NCI-H2081 treated with DMSO at 0.1 percent for 48 hours (cell line): ENCODE measurements at places on chromosomes 4 and X.

GRCh38 chrX:36650622-36651021 is 357.5 kb upstream of the FAM47C start:
- no peak for DNase-seq

DNA sequence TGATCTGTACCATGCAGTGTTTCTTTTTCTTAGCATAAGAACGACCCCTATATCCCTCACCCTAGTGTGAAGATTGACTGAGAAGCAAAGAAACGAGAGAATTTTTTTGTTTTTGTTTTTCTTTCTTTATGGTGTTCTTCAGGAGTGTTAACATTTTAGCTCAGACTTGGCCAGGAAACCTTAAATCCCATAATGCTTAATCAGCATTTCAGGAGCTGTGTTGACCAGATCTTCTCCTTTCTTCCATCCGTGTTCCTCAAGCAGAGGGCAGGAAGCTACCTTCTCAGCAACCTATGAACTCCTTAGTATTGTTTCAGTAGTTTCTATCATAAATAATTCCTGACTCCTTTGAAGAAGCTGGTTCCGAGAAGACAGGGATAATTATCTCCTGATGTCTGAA is 1501.5 kb downstream of the STIM2 start:
- DNase-seq: no peak

GRCh38 chrX:108537005-108537404 is 97.4 kb downstream of the COL4A5 start:
- peak; percentile 27 for DNase-seq

GRCh38 chr4:113945906-113946305 is 33.5 kb downstream of the ARSJ start:
- no peak for DNase-seq

GRCh38 chrX:93580634-93581033 is 92.7 kb downstream of the NAP1L3 start:
- DNase-seq: no peak
